ENCODE measurements at places on chromosomes 2 and 18.

- no peak for DNase-seq
Measured at GRCh38 chr2:231348704-231349373, 46.7 kb upstream of the B3GNT7 start.

DNA sequence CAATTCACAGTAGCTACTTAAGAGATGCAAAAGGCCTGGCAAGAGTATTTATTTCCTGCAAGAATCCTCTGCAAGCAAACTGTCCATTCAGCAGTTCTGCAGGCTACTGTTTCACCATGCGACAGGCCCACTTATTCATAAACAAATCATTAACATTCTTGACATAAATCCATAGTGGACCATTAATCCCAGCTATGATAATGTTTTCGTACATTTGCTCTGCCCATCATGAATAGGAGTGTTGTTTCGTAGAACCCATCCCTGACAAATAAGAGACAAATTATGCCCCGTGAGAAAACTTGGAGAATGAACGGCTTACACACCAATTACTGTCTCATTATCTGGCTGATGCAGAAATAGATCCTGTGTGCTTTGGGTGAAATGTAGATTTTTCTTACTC is 65.4 kb downstream of the PID1 start:
- no peak for DNase-seq

DNA sequence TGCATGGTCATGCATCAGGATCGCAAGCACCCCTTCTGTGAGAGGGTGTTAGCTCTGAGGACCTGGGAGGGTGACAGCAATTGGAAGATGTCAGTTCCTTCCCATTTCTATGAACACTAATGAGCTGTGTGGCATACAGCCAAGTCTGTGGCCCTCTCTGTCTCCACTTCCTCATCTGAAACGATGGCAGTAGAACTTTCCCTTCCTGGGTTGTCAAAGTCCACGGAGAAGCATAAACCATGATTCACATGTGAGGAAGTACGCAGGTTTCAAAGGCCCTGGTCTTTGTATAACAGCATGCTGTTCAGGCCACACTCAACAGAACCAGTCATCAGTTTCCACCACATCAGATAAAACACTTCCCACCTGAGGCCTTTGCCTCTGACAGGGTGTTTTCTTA is 167.4 kb upstream of the RAB6C start:
- no peak for DNase-seq

DNA sequence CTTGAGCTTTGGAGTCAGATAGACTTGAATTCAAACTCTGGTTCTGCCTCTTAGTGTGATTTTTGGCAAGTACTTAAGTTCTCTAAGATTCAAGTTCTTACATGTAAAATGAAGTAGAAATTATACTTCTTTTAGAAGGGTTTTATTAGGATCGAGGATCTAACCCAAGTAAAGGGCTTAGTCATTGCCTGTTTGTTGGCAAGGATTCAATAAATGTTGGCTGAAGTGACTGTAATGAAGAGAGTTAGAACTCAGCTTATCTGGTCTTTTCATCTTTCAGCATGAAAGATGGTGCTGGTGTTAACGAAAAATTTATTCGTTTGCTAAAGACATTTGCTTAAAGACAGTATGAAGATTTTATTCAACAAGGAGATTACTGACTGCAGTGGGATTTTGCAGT is 315.9 kb upstream of the THUMPD2 start:
- peak; percentile 71 for DNase-seq

DNA sequence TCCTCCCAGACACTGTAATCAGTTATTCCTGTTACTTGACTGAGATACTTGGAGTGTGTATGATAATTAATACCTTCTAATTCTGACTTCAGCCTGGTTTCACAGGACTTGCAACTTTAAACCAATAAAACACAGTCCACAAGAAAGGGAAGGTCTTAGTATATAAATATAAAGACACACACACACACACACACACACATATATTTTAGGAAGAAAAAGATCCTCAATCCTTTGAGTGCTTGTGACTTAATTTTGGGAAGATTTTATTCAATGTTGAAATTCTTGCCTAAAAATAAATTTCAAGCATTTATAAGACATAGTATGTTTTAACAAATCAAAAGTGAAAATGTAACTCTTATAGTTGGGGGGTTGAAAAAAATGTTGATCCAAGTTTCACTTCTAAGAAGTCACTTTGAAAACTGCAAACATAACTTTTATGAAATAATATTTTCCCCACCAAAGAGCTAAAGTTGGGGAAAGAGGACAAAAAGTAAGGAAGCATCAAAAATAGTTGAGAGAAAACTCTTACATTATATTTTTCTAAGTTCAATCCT is 824 bp upstream of the VPS54 start:
- no peak for DNase-seq

GRCh38 chr18:35377875-35378573 is 887 bp upstream of the ZNF396 start:
- DNase-seq, result no peak

- DNase-seq, result no peak
Measured at GRCh38 chr2:72057308-72057707, 90.4 kb downstream of the CYP26B1 start.

GRCh38 chr18:11279461-11279860 is 130.1 kb upstream of the PIEZO2 start:
- DNase-seq, result peak; percentile 1

DNA sequence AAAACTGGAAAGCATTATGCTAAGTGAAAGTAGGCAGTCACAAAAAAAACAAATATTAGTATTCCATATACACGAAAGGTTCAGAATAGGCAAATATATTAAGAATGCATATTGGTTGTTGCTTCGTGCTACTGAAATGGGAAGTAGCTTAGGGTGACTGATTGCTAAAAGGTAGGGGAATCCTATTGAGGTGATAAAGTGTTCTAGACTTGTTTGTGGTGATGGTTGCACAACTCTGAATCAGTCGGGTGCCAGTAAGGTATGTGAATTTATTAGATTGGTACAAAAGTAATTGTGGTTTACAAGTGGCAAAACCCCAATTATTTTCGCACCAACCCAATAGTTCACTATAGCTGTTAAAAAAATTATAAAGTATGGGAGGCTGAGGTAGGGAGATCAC is 20.7 kb downstream of the USP34 start:
- DNase-seq, result no peak

- no peak for DNase-seq
Measured at GRCh38 chr2:25268139-25268538, 73.6 kb downstream of the DNMT3A start.

GRCh38 chr2:17388798-17389197 is 129.4 kb downstream of the RAD51AP2 start:
- DNase-seq, result no peak

DNA sequence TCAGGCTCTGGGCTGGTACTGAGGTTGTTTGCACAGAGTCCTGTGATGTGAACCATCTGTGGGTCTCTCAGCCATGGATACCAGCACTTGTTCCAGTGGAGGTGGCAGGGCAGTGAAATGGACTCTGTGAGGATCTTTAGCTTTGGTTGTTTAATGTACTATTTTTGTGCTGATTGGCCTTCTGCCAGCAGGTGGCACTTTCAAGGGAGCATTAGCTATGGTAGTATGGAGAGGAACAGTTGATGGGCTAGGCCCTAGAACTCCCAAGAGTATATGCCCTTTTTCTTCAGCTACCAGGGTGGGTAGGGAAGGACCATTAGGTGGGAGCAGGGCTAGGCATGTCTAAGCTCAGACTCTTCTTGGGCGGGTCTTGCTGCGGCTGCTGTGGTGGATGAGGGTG is 257.0 kb upstream of the GYPC start:
- no peak for DNase-seq

DNA sequence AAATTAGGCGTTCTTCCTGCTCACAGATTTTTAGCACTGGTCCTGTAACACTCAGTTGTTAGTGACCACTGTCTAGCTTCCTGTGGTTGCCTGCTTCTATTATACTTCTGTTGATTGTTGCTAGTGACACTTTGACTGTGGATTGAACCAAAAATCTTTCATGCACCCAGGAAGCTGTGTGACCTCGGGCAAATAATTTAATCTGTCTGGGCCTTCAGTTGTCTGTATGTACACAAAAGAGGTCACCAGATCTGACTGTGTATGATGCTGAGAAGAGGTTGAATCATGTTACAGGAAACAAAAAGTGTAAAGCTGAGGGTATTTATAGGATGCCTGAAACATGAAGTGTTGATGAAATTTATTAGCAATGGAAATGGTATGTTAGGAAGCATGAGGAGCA is 12.7 kb downstream of the ICOS start:
- DNase-seq, result no peak

DNA sequence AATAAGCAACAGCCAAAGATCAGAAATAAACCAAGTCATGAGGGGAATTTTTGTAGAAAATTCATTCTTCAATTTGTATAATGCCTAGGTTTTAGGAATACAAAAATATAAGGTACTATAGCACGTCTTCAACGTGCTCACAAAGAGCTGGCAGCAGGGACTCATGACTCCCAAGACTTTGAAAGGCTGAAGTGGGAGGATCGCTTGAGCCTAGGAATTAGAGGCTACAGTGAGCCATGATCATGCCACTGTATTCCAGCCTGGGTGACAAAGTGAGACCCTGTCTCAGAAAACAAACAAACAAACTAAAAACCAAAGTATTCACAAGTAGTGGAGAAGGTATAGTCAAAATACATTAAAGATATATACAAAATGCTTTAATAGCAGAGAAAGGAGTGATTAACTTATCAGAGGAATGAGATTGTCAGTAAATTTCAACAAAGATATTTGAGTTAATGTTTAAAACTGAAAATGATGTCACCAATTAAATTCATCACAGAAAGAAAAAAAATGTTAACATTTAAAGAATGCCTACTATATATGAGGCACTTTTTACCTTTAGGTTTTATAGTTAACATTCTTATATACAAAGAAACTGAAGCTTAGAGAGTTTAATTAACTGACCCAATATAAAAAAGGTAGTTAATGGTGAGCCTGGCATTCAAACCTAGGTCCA is 3.2 kb downstream of the WDR33 start:
- DNase-seq, result no peak

DNA sequence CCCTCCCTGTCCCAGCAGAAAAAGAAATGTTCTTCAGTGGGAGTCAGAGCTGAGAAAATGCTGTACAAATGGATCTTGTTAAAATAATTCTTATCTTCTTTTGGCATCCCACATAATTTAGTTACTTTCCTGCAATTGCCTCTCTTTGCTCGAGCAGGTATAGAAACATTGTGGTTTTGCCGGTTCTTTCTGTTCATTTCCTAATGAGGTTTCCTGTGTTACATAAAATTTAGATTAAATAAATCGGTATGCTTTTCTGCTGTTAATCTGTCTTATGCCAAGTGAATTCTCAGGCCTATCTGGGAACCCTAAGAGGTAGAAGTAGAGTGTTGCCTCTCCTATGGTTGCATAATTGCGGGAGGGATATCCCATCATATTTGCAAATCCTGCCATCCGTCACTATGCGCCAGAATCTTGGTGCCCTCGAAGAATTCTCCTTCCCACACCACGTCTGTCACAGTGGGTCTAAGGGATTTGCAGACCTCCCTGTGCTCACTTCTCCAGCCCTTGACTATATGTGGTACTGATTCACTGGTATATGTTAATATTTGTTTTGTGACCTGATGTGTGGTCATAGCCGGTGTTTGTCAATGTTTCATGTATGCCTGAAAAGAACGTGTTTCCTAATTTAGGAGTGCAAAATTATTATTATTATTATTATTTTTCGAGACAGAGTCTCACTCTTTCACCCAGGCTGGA is 12.2 kb upstream of the HDAC4 start:
- DNase-seq, result no peak

DNA sequence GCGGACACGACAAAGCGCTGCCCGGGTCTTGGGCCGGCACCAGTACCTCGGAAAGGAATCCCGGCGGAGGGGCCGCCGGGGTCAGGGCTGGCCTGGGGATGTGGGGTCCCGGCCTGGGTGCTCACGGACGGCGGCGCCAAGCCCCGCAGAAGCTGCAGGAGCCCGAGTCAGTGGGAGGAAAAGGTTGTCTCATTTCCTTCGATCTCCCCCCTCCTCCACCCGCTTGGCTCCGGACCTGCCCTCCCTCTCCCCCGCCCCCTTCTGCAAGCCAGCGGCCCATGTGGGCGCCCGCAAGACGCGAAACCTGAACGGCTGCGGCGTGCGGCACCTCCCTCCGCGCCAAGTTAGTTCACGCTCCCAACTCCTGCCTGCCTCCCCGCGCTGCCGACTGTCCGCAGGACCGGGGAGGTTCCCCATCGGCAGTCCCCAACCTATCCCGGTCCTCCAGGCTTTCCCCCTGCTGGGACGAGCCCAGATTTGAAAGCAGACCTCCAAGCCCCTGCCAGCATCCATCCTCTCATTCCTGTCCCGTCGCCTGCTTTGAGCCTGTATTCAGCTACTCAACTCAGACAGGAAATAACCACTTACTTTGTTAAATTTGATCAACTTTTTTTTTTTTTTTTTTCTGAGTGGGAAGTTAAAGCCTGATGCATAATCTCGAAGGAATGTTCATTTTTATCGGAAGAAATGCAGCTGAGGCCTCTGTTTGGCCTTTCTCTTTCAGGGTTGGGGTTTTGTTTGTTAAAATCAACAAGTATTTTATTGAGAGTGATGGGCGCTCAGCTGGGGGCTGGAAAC is at the start of gene EVA1A:
TSS of gene EVA1A (minus strand) at position 172 of the 798 bp plus-strand sequence. CDS start 42,799 bp downstream, outside the sequence.
- DNase-seq, result no peak
